GF-D8 (cell line): ENCODE measurements at places on chromosomes 2 and 18.

DNA sequence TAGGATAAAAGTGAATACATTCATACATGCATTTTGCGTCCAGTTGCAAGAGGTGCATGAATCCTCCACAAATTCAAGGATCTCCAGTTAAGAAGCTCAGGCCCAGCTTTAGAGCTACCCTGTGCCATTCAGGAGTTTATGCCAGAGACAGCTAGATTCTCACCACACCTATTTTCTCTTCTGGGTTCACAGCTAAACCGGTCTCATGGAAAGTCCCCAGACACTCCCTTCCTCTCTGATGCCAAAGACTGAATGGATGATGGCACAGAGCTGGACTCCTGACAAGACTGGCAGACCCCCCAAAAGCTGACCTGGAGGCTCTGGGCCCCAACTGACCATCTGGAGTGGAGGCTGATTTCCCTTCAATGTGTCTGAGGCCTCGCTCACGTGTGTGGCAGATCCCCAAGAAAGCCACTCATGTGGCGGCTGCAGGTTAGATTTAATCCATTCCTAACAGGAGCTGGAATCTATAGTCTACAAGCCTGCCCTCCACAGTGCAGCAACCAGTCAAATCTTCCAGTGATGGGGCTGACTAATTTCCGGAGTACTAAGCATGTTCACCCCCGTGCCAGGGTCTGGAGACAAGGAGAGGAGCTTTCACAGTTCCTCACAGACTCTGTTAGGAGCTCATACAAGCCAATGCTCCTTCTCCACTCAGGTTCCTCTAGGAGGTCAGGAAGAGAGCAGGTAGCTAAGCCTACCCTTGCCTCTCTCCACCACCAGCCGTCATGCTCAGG lies 257.1 kb downstream of the BCL11A start:
- no peak for DNase-seq

DNA sequence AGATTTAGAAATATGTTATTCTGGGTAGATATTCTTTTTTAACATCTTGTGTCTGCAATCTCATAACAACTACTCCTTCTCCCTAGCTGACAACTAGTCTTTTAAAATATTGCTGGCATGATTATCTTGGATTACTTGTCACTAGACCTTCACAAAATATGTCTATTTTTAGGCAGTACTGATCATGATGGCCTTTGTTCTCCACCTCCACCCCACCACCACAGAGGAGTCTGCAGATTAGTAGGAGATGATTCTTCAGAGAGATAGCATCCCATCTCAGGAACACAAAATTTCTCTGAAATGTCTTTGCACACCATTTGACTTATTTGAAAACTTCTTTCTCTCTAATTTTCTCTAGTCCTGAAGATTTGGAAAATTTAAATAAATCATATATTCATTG lies 338.1 kb upstream of the SPHKAP start:
- no peak for DNase-seq

DNA sequence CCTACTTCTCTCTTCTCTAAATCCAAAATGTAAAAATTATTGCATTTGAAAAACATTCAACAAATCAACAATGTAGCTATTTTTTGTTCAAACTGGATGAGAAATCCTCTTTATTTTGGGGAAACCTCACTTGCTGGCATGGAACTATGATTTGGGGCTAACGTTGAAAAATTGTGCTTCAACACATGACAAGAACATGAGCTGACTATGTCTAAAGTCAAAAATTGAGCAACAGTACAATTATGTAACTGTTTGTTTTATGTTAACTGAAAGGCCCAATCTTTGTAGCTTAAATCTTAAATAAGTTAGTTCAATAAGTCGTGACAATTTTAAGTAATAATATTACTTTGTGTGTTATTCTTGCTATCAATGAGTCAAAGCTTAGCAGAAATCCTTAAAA lies 67.3 kb downstream of the TMEFF2 start:
- no peak for DNase-seq

GRCh38 chr2:184270660-184271059 lies 327.7 kb upstream of the ZNF804A start:
- DNase-seq = no peak

DNA sequence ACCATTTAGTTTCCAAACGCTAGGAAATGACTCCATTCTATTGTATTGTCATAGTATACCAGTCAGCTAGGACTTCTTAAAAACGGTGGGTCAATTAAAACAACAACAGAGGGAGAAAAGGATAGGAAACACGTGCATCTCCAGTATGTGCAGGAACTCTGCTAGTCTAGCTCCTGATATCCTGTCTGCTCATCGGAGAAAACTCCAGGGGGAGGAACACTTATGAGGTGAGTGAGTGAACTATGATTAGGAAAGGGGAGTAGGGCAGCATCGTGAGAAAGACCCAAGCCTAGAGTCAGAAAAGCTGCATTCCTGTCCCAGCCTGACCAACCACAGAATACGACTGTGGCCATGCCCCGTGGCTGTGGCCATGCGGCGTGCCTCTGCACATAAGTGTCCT lies 34.2 kb downstream of the DTNB start:
- no peak for DNase-seq
